NCI-H748 treated with DMSO at 0.1 percent for 48 hours (cell line): ENCODE measurements at places on chromosomes 3 and 15.

DNA sequence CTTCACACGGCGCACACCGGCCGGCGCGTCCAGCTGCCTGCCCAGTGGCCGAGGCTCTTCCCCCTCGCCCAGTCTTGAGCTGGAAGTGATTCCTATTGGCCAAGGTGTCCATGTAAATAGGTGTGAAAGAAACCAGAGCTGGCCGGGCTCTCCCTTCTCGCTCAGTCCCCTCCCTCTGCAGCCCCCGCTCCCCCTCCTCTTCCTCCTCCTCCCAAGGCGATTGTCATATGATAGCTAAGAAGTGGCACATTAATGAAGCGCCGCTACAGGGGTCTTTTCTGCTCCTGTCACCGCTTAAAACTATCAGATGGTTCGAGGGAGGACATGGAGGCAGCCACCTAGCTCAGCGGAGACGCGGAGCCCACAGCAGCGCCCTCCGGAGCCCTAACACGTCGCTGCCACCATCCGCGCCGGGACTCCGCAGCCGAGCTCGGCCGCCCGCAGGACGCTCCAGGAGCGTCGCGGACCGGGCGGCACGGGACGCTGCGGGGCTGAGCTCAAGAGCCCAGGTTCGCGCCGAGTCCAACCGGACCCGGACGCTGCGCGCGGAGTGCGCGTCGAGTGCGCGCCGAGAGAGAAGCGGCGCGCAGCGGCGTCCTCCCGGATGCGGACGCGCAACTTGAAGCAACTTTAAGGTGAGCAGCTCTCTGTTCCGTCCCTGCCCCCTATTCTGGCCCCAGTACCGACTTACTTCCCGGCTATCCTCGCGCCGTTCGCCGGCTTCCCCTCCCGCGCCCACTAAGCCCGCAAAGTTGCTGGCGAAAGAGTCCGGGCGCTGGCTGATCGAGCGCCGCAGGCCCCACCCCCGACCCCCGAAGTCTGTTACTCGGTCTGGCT, at the start of gene FOXB1:
FOXB1 (plus strand) TSS at position 303 of the 837 bp plus-strand sequence. CDS start 653 bp downstream, outside the sequence.
- DNase-seq = peak; percentile 45

GRCh38 chr15:70204652-70205051, 106.9 kb upstream of the TLE3 start:
- DNase-seq = no peak

DNA sequence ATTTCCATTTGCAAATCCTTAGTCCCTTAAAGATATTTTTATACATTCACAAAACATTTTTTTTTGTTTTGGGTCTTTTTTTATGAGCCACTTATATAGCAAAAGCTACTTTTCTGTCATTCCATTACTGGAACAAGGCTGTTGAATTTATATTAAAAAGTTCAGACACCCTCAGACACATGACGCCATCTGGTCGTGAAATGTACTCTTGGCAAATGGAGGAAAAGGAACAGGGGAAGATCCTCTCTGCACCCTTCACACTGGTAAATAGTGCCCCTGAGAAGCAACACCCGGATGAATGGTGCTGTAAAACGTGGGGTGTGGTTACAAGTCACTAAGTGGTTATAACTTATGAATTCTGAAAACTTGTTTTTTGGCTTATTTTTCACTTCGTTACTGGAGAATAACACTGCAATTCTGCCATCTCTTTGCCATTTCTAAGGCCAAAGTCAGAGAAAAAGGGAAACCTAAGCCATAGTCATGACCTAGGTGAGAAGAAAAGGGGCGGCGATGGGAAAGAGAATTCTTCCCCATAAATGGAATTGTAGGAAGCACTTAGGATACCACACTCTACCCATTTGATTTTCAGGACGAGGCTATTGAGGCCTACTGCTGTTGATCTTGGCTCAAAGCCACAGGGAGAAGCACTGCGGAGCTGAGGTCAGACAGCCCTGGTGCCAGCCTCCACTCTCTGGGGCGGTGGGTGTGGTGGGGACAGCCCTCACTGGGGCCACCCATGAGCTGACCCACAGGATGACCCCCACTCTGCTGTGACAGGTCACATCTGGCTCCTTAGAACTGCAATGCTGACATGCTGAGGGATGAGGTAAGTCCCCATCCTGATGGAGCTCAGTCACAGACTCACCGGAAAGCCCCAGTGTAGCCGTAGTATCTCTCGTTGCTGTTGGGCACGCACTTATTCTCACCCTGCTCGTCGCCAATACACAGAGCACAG, 21.9 kb downstream of the LTF start:
- DNase-seq = peak; percentile 7

- DNase-seq = no peak
Observed at GRCh38 chr3:150797155-150797554, 34.2 kb upstream of the SIAH2 start.

GRCh38 chr15:52060501-52060900, 41.5 kb downstream of the MAPK6 start:
- DNase-seq = no peak

- DNase-seq = peak; percentile 28
Observed at GRCh38 chr3:107432013-107432515, 54.8 kb downstream of the CCDC54 start.

- no peak for DNase-seq
Observed at GRCh38 chr3:153591561-153592245, 429.7 kb downstream of the RAP2B start.

DNA sequence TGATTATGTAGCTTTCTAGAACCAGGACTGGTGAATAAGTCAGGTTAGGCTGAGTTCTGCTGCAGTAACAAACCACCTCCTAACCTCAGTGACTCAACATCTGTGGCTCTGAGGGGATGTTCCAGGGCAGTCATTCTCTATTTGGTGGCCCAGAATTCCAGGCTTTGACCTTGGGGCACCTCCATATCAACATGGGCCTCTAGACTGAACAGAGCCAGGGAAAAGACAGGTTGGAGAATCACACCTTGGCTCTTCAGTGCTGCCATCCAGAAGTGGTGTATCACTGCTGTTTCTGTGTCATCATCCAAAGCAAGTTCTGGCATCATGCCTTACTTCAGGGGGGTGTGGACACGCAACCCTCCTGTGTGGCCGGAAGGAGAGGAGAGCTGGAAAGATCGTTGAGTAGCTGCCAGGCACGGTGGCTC, 15.3 kb downstream of the ZBTB47 start:
- no peak for DNase-seq

DNA sequence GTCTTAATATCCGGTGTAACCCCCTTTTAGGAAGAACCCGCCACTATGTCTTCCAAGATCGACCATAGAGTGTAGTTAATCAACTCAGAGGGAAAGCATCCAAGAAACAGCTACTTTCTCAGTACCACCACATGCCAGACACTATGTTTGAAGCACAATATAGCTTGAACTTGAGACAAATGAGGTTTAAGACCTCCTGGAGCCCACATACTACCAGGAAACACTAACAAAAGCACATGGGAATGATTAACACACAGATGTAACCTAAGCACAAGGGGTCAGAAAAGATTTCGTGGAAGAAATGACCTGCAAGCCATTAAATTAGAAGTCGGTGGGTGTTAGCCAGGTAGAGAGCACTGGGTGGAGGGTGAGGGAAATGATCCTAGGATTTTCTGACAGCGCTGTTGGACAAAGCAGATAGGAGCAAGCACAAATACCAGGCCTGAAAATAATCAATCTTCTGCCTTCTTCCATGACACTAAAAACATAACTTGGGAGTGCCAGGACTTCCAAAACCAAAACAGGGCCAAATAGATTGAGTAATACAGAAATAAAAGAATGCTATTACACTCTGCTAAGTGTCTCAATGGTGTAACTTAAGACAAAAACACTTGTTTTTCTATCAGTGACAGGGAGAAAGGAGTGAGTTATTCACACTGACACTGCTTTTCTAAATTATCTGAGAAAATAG, 213.7 kb downstream of the FOXP1 start:
- DNase-seq = no peak

DNA sequence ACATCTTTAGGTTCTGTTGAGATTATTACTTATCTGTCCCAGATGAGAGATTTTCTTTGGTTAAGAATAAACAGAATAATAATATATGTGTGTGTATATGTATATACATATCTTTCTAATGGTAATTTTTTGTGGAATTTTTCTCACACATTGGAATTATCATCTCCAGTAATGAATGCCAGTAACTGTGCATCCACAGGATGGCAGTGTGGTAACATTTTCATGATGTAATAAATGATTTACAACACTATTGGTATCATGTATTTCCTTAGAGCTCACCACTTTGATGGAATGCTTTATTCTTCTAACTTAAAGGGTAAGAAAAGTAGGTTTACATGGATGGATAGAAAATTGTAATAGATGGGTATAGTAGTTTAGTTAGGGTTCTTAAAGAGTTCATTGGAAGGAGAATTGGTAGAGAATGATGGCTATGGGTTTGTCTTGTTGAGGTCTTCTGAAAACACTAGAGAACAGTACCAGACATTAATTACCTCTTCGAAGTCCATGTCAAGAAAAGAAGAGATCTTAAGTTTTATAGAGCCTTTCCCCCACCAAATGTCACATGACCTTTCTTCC, 78.1 kb downstream of the STT3B start:
- DNase-seq = no peak

GRCh38 chr3:64238971-64239667, 13.9 kb upstream of the PRICKLE2 start:
- DNase-seq = no peak

- no peak for DNase-seq
Observed at GRCh38 chr3:184228376-184229137, 828 bp upstream of the VWA5B2 start.

DNA sequence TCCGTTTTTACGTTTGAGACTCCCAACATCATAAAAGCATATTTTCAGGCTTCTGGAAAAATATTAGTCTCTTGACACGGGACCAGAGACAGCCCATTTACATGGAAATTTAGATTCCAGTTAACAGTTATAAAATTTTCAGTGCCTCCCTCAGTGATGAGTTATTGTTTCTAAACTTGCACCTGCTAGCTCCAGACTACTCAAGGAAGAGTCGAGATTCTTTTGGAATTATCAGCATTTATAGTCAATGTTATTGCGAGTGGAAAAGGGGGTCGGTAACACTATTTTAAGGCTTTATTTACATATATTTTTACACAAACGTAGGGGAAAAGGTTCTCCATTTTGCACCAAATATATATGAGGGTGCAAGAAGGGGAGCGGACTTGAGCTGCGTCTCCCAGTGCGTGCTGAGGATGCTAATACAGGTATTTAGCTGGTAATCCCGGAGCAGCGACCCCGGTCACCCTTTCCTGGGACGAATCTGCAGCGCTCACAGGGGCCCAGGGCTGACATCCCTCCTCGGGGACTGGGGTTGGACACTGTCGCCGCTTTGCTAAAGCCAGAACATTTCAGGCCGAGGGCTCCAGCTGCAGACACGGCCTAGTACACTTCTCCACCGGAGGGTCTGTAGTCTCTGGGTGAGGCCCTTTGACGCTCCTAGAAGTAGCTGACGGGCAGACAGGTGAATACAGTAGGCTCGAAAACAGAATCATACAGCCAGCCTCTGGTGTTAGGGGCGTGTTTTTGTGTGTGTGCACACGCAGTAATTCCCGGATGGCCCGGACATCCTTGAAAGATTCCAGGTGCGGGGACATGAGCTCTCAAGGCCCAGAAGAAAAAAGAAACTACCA, 729 bp upstream of the ZBTB11 start:
- DNase-seq = no peak

DNA sequence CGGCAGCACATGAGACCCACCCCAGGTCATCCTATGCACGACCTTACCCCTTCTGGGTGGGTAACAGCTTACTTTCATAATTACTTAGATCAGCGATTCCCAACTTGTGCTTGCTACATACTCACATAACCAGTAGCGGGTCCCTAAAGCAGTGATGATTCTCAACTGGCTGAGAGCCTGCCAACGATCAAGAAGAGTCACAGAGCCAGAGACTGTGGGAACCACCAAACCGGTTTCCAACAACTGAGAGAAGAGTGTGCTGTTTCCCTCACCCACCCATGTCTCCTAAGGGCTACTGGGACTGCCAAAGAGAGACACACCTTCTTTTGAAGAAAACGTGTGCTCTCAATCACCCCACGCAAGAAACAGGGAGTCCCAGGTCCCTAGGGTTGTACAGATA, 12.0 kb upstream of the XXYLT1 start:
- no peak for DNase-seq

GRCh38 chr3:3109407-3110298, 521 bp downstream of the IL5RA start:
- peak; percentile 24 for DNase-seq

GRCh38 chr3:69445024-69445423, 59.1 kb upstream of the FRMD4B start:
- no peak for DNase-seq

DNA sequence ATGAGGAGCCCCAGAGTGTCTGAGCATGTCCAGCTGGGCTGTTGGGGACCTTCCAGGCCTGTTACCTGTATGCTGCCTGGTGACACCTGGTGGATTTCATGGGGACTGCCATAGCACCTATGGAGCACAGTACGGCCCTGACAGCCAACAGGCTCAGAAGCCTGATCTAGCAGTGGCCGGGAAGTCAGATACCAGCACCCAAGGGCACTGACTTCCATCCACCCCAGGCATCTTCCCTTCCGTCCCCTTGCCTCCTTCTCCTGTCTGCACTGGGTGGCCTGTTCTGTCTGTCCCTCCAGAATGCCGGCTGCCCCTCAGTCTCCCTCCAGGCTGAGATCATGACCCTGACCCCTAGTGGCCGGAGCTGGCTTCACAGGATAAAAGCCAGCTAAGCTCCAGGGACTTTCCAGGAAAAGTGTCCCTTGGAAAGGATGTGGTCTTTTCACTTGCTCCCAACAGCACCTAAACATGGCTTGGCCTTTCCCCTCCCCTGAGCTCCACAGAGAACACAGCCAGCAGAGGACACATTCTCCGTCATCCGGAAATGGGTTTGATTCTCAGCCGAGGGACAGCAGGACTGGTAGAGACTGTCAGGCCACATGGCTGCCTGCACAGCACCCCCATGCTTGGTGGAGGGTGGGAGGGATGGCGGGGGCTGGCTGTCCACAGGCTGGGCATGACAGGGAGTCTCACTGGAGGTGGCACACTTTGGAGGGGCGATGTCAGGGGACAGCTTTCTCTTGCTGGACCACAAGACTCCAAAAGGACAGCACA, 9.5 kb downstream of the RPS17 start:
- DNase-seq = no peak

GRCh38 chr15:41331281-41331680, 1.1 kb downstream of the OIP5 start:
- no peak for DNase-seq

GRCh38 chr15:90358124-90359033, 6.3 kb downstream of the ZNF774 start:
- no peak for DNase-seq

GRCh38 chr15:77476995-77477394, 56.3 kb downstream of the HMG20A start:
- DNase-seq = no peak

DNA sequence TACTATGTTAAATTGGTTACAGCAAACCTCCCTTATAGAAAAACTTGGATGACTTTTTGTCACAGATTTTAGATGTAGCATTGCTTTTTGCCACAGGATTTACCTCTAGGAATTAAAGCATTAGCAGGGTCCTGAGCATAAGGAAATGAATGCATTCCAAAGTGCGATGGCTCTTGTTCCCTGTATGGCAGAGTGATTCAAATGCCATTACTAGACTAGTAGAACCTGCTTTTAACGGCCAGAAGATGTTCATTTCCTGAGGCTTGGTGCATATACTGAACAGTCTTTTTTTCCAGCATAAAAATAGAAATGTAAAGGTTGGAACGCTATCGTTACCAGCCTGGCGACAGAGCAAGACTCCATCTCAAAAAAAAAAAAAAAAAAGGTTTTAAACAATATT, 59.4 kb downstream of the WNT5A start:
- DNase-seq = no peak
